ELR (cell line): ENCODE measurements at places on chromosomes 7 and 10.
A peak's percentile ranks its signal among the peaks of the same experiment; 100 is the strongest.

DNA sequence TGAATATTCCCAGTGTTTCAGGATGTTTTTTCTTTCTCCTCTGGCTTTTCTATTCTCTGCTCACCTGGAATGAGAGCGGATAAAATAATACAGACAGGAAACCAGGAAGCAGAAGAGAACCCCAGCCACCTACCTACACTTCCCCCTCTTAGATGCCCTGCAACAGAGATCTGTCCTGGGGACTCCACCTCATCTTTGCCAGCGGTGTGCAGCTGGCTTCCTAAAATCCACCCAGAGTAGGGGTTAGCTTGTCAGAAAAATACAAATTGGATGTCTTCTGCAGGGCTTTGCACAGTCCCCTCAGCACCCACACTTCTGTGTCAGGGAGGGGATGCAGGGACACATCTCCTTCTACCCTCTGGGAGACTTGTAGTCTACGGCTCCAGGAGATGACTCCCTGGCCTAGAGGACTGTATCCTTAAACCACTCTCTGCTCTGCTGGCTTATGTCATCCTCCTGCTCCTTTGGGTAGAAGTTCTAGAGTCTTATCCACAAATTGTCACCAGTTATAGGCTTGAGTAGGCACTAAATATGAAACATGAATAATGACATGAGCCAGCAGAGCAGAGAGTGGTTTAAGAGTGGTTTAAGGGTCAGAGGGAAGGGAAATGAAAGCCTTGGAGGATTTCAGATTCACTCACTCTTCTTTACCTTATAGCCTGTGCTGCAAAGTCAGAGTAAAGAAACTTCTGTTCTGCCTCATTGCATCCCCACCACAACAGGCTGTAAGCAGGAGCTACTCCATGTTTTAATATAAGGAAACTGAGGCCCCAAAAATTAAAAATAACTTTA is 749.4 kb downstream of the AUTS2 start:
- no peak for DNase-seq

- DNase-seq, result no peak
These were observed 5.3 kb upstream of the KCNIP2 start for GRCh38 chr10:101848894-101849351.

DNA sequence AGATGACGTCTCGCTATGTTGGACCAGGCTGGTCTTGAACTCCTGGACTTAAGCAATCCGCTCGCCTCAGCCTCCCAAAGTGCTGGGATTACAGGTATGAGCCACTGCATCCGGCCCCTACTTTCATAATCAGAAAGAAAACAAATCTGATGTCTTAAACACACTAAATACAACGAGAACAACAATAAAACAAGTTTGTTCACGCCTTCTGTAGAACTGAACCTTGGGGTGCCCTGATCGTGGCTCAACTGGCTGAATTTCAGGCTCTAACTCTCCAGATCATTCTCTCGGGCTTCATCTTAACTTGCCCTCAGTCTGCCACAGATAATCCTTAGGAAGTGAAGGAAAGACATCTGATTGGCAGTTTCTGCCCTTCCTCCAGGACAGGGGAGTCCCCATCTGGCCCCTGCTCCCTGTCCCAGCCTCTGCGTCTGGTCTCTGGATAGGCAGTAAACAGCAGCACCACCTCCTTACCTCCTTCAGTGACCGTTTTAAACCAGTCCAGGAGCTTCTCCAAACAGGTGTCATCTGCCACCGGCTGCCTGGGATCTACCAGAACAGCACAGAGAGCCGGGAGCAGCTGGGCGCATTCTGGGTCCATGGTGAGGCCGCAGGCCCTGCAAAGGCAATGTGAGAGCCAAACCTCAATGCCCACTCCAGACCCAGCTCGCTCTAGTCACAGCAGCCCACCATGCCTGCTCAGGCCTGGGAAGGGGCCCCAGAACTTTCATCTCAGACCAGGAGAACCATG is 1.3 kb downstream of the BRAT1 start:
- no peak for DNase-seq

- DNase-seq, result no peak
These were observed 201.4 kb downstream of the HECW1 start for GRCh38 chr7:43313628-43314378.

- DNase-seq, result no peak
These were observed 146.8 kb downstream of the SPAG6 start for GRCh38 chr10:22491931-22492615.

GRCh38 chr10:20870834-20871233 is 26.3 kb downstream of the NEBL start:
- no peak for DNase-seq

DNA sequence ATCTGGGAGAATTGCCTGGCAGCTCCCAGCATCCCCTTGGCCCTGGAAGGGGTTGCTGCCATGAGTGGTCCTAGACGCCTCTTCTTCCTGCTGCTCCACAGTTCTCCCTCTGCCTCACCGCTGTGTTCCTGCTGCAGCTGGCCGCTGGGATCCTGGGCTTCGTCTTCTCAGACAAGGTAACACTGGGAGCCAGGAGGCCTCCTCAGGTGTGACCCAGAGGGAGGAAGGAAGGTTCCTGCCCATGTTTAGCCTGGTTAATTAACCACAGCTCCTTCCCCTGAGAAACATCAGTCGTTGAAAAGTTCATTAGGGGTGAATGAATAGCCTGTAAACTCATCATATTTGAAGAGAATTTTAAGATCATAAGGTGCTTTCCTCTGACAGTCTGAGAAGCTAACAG is 18.2 kb downstream of the TSPAN33 start:
- DNase-seq, result no peak

DNA sequence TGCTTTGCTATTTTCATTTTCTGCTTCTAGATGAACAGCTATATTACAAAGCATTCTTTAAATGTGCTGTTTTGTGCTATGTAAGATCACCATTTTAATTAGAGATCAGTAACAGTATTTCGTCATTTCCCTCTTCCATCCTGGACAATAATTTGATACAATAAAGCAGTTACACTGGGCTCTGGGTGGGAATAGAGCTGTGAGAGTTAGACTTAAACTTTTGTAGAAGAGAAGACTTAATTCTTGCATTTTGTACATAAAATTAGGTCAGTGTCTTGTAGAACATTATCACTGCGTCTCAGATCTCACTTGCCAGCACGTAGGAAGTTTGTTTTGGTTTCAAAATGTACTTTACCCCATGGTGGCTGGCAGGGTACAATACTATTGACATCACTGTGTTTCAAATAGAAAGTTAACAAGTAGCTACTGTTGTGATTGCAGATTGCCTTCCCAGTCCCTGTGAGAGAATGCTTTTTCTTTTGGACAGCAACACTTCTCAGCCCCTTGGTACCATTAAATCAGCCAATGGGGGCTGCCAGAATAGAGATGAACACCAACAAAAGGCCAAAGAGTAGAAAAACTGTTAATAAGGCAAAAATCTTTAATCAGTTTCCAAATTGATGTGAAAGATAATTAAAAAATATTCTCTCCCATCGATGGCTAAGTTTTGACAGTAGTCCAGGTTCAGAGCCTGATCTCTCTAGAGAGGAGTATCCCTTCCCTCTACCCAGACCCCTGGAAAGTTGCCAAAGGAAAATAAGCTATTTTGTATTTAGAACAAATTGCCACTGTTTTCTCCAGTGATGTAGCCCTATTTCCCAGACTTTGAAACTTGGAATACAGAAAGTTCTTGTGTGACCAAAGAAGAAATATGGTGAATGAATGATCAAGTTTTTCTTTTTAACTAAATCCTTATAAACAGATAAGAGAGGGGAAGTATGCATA is 35.1 kb downstream of the SMNDC1 start:
- DNase-seq, result no peak

- DNase-seq, result no peak
These were observed 165.1 kb downstream of the GLRX3 start for GRCh38 chr10:130301021-130301892.

GRCh38 chr10:133405844-133406527 is 12.0 kb downstream of the MTG1 start:
- DNase-seq, result peak; percentile 49

GRCh38 chr10:124386186-124387077 is 32.3 kb downstream of the OAT start:
- no peak for DNase-seq

DNA sequence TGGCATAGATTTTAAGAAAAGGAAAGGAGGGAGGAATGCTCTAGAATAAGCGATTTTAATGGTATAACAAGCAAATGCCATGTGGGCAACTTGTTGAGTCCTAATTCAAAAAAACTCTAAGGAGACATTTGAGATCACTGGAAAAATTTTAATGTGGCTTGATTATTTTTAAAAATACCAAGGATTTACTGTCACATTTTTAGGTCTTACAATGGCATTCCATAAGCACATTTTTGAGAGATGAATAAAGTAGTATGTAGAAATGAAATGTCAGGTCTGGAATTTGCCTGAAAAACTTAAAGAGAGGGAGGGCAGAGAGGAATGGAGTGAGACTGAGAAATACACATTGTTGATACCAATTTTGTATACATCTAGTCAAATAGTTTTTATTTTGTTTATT is 20.3 kb downstream of the NCAPG2 start:
- DNase-seq, result peak; percentile 47

- no peak for DNase-seq
These were observed 24.5 kb downstream of the CUL1 start for GRCh38 chr7:148723166-148723559.

DNA sequence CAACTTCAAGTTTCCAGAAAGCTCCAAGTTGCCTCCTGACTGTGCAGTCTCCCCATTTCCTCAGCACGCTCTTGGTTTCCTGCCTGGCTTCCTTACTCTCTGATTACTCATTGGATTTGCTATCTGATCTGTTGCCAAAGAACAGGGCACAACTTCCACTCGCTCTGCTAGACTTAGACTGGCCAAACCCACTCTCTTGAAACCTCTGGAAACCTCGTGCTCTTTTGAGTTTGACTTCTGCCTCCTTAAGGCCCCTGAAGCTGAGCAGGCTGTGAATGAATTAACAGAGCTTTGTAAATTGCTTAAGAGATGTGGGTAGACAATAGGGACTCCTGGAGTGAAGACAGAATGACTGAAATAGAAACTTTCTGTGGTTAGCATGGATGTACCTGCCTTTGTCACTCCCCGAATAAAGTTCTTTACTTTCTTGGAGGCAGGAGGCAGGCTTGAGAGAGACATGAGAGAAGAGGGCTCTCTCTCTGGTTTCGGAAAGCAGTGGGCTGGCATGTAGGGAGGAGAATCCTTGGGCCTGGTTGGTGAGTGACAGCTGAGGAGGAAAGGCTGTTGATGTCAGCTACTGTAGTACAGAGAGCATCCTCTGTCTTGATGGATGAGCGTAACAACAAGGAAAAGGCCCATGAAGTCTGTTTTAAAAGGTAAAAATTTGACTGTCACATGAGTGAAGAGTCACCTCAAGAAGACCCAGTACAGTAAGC is 70.8 kb downstream of the CHN2 start:
- no peak for DNase-seq

- no peak for DNase-seq
These were observed 50.2 kb upstream of the ZMIZ1 start for GRCh38 chr10:79018521-79019011.

DNA sequence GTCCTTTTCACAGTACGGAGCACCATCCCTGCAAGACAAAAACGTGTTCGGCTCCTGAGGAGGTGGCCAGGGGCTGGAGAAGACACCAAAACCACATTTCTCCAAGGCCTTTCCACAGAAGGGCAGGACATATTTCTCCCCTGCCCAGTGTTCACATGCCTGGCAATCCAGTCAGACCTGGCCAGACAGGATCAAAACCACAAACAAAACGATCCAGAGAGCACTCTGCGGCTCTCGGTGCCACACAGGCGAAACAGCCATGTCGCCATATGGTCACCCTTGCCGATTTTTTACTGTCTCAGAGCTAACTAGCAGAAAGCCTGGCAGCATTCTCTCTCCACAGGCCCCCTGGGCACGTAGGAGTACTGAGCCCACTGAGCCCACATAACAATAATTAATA is 113.0 kb downstream of the ABLIM1 start:
- DNase-seq, result no peak

GRCh38 chr10:96017191-96017687 is 26.1 kb upstream of the CCNJ start:
- DNase-seq, result peak; percentile 71

DNA sequence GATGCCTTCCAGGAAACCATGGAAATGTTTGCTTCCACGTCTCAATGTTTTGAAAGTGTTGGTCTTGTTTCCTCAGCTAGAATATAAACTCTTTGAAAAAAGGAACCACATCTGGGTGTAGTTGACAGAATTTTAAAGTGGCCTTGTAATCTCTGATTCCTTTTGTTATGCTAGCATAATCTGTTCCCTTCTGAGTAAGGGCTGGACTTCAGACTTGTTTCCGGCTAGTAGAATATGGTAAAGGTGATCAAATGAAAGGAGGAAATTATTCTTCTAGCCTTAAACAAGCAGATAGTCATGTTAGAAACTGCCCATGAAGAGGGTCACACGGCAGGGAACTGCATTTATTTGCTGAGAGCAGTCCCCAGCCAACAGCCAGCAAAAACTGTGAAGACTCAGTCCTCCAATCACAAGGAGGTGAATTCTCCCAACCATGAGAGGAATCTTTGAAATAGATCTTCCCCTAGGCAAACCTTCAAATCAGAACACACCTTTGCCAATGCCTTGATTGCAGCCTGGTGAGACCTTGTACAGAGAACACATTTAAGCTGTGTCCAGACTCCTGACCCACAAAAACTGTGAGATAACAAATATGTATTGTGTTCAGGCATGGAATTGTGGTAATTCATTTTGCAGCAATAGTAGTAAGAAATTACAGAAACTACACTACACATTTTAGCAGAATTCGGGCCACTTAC is 316.9 kb upstream of the SP8 start:
- no peak for DNase-seq

DNA sequence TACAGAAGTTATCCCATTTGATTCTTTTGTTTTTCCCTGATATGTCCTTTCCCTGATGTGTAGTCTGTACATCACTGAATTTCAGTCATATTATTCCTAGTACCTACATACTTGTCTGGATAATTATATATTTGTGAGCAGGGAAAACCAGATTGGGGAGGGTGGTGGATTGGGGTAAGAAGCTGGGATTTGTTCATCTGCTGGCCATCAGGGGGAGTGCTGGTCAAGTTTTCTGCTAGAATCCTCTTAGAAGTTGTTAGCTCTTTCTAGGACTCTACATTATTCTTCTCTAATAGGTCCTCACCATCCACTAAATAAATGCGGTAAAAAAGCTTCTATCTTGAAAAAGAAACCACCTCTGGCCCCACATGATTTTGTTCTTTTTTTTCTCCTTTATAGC is 232.7 kb upstream of the TAC1 start:
- DNase-seq, result peak; percentile 13
